Stimulated activated CD4-positive, alpha-beta T cell treated with anti-CD3 and anti-CD28 coated beads, Interleukin-2, amount 100 ng/mL, for 24 hours (primary cell): ENCODE measurements at places on chromosomes 16 and 17.

- DNase-seq, result no peak
Measured at GRCh38 chr17:36188891-36189306, 7.7 kb downstream of the CCL3L1 start.

DNA sequence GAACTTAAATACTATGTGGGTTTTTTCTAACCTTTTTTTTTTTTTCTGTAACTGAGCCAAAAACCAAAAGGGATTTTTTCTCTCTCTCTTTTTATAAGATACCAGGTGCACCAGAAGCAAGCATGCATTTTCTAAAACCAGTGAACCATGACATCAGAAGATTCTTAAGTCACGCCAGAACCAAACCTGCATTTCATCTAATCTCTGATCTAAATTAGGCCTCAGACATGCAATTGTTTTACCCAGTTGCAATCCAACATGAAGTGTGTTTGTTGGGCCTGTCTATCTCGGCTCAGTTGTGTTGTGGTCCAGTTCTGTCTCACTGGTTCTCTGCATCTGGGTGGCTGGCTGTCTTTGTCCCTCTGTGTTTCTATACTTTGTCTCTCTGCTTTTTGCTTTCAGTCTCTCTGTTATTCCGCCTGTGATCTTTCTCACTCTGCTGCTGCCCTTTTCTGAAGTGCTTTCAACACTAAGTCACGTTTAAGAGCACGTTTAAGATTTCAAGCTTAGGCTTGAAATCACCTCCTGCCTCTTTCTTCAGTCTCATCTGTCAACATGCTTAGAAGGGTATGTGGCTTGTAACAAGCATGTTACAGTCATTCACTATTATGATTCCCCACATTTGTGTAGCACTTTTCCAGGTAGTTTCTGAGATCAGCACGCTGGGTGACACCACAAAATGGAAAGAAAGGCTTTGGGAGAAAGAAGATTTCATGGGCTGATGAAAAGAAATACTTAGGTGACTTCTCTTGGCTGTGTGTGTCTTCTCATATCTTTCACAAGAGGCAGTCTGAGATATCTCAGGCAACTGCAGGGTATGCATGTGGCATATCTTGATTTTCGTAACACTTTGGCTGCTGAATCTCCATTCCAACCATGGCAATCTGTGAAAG lies 488.9 kb downstream of the SHISA9 start:
- DNase-seq, result no peak

GRCh38 chr17:53100126-53100525 lies 722.6 kb upstream of the KIF2B start:
- DNase-seq, result no peak

DNA sequence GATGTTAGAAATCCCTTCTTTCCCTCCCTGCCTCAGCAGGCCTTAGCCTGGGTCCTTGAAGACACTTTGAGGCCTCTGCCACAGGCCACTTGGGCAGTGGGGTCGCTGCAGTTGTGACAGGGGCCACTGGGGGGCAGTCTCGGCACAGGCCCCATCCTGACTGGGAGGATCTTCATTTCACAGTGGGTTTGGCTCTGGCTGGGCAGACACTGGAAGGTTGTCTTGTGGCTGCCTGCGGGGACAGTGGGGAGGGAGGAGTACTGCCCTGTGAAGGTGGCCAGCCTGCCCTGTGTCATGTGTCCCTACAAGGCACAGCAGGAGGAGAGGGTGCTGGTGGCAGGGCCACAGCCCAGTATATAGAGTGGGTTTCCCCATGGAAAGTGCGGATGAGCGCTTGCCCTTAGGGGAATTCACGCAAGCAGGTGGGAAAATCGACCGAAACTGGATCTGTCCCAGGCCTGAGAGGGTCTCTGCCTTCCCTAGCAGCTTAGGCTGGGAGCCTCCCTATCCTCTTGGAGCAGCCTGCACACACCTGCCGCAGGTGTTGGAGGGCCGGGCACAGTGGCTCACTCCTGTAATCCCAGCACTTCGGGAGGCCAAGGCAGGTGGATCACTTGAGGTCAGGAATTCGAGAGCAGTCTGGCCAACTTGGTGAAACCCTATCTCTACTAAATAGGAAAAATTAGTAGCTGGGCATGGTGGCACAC lies 28.8 kb downstream of the GINS2 start:
- peak; percentile 80 for DNase-seq

DNA sequence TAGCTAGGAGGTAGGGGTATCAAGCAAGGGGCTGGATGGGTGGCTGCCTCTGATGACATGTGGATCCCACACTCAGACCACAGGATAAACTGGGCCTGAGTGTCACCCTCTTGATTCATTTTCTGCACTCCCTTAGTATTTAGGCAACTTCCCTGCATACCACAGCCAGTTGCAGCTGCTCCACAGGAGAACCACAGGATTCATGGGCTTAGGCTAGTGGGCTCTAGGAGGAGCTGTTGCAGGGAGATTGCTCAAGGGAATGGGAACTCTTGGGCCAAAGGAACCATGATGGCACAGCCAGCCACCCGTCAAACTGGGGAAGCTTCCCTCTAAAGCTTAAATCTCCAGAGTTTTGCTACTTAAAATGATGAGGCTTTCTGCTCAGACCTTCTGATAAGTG lies 269.7 kb upstream of the ASIC2 start:
- no peak for DNase-seq

- no peak for DNase-seq
Measured at GRCh38 chr17:75950855-75951554, 10.2 kb upstream of the FBF1 start.

- no peak for DNase-seq
Measured at GRCh38 chr16:22198547-22199293, 7.4 kb upstream of the EEF2K start.

DNA sequence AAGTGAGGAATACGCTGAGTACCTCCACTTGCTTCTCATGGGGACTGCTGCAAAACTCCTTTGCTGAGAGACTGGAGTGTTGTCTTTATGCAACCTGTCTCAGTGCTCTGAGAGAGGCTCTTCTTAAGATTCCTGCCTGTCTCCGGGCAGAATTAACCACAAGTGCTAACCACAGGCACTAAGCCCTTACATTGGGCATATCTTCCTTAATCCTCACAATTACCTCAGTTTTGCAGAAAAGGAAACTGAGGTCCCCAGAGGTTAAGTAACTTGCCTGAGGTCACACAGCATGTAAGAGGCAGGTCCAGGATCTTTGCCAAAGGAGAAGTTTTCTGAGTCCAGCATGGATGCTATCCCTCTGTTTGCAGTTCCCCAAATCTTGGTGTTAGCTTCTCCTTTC lies 86.0 kb downstream of the GP2 start:
- DNase-seq, result no peak

GRCh38 chr17:5508810-5509209 lies 22.4 kb downstream of the MIS12 start:
- DNase-seq, result no peak

DNA sequence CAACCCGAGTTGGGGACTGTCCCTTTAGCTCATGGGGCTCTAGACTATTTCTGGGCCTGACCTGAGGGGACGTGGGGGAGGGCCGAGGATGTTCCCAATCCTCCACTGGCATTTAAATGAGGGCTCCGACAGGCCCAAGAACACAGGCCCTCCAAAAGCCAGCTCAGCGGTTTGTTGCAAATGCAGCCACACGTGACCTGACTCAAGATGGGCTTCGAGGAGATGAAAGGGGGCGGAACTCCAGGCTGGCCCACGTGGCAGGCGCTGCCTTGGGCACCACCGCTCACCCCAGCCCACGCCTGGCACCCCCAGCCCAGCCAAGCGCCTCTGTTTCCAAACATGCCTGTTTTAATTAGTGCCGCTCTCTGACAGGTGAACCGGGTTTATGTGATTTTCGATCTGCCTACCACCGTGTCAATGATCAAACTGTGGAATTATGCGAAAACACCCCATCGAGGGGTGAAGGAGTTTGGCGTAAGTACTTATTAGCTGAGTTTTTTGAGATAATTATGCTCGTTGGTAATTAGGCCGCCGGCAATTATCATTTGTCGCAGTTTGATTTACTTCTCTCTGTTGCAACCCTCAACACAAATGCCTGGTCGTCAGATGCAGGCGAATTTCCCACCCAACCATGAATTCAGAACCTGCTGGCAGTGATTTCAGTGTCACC lies 226.7 kb downstream of the KATNIP start:
- no peak for DNase-seq

DNA sequence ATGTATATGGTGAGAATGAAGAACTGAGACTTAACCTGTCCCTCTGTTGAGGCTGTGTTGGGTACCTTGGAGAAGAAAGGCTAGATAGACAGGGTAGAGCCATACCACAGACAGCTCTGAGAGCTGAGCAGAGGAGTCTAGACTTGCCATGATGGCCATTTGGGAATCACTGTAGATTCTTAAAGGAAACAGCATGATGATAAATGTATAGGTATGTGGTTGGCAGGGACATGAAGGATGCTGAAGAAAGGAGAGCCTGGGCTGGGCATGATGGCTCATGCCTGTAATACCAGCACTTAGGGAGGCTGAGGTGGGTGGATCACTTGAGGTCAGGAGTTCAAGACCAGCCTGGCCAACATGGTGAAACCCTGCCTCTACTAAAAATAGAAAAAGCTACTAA lies 114.4 kb upstream of the HAS3 start:
- no peak for DNase-seq

GRCh38 chr16:12543700-12544476 lies 259.8 kb downstream of the CPPED1 start:
- DNase-seq, result no peak

DNA sequence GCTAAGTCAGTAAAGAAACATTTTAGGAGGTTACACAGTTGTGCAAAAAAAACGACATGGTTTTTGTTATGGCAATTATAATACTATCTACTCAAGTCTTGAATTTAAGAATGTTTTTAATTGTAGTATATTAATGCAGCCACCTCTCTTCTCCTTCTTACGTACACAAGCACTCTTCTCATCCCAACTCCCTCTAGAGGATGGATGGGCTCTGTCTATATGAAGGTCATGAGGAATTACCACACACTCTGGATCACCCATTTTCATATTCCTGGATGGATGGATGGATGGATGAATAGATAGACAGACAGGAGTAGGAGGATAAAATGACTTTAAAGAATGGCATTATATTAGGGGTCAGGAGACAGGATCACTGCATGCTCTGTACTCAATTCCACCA lies 120.0 kb downstream of the PHKB start:
- no peak for DNase-seq

GRCh38 chr17:61488878-61489718 lies 36.9 kb downstream of the TBX4 start:
- no peak for DNase-seq

GRCh38 chr17:13727441-13728171 lies 125.9 kb upstream of the HS3ST3A1 start:
- no peak for DNase-seq

DNA sequence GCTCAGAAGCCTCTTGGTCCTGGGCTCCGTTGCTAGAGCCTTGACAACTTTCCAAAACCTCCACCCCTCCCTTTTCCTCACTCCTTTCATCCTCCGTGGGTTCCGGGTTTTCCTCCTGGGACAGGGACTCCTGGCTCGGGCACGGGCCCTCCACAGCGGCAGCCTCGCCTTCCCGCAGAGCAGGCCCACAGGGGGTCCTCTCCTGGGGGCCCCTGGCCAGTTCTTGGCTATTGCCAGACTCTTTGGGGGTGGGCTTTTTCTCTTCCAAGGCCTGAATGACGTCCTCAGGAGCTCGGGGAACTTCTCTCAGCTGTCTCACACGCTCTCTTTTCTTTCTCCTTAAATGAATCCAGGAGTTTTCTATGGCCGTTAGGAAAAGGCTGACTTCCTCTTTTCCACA lies 19.3 kb upstream of the MNT start:
- no peak for DNase-seq

DNA sequence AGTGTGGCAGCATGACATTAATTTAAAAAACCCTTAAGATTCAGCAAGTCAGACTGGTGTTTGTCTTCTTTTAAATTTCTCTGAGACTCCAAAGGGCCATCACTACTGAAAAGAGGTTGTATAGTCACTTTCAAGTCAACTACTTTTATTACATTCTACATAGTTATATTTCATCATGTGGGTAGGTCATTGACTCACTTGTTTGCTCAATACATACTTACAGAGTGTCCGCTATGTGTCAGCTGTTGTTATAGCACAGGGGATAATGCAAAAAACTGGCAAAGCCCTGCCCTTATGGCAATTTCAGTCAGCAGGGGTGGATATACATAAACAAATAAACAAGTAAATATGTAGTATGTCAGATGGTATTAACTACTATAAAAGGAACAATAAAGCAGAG lies 2.5 kb upstream of the MYH4 start:
- no peak for DNase-seq

- DNase-seq, result no peak
Measured at GRCh38 chr17:63573634-63574033, 23.4 kb downstream of the DCAF7 start.

GRCh38 chr17:9238340-9239245 lies 217.3 kb downstream of the NTN1 start:
- no peak for DNase-seq

DNA sequence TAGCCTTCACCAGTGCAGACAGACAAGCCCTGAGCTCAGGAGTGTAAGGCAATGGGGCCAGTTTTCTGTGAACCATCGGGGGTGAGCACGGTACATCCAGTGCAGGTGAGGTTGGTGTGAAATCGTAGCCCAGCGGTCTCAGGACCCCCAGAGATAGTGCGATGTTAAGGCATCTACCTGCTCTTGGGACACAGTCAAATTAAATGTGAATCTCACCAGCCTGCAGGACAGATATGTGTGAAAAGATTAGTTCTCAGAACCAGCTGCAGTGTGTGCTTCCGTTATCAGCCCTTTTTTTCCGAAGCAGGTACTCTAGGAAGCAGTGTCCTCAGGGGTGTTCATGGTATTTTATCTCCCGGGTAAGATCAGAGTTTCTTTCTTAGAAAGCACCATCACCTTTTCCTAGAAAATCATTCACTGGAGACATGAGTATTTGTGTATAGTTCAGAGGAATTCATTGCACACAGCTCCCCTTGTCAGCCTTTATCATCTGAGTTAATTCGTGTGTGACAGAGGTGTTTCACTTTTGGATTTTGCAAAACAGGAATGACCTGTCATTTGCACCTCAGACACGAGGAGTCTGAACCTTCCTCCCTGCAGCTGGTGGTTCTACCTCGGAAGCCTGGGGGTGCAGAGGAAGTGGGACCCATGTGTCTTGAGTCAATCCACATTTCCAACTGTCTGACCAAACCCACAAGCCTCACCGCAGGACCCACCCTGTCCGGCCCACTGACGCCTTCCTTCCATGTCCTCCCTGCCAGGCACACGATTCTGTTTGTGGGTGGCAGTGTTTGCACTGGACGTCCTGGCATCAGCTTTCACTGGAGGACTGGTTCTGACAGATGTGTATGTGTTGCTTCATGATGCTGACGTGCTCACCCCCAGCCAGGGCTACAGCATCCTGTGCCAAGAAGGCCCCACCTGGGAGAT lies 107.8 kb downstream of the CLEC16A start:
- peak; percentile 81 for DNase-seq
